Stimulated activated CD8-positive, alpha-beta memory T cell treated with anti-CD3 and anti-CD28 coated beads, Interleukin-7, amount 100 ng/mL, for 1 hour (primary cell): ENCODE measurements at places on chromosomes 3 and 15.
A peak's percentile ranks its signal among the peaks of the same experiment; 100 is the strongest.

DNA sequence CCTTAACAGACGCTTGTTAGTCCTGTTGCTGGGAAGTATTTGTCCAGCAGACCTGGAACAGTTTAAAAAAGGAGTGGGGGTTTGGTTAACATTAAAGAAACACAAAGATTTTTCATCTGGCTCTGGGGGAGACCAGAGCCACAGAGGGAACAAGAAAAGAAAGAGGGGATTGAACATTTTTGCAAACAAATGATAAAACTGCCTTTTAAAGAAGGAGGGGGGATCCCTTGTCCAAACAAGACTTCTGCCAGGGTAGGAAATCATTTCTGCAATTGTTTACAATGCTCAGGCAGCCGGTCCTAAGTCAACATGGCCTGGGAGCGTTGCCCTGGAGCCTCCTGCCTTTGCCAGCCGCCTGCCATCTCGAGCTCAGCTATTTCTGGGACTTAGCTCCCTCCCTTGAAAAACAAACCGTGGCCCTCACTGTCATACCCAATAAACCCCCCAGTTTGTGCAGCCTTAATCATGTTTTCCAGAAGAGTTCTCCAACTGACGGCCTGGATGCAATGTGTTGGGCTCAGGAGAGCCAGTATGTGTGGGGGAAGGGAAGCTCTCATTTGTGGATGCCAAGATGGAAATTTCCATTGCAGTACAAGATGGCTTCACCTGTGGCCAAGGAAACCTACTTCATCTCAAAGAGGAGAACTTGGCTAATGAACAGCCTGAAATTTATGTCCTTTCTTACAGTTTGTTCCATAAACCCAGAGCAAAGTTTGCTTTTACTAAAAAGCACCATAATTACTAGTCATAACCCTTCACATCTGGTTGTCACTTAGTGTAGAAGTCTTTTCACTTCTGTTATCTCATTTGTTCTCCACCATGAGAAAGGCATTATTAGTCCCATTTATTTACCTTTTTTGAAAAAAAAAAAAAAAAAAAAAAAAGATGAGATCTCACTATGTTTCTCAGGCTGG, 75.9 kb upstream of the RNU6-1 start:
- no peak for DNase-seq

DNA sequence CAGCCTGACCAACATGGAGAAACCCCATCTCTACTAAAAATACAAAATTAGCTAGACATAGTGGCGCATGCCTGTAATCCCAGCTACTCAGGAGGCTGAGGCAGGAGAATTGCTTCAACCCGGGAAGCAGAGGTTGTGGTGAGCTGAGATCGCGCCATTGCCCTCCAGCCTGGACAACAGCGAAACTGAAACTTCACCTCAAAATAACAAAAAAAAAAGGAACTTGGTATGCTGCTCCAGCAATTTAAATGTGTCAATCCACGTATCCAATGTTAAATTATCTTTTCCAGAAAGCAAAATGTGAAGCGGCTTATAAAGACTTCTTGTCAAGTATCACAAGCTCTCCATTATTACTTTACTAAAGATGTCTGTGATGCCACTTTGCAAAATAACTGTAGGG, 9.9 kb upstream of the ARIH1 start:
- no peak for DNase-seq

- DNase-seq, result no peak
These were observed 6.7 kb upstream of the TMPRSS7 start for GRCh38 chr3:112027826-112028225.

GRCh38 chr3:95280711-95281352, 1218.0 kb downstream of the NSUN3 start:
- DNase-seq, result no peak

- DNase-seq, result no peak
These were observed 7.6 kb downstream of the ZMAT3 start for GRCh38 chr3:179063945-179064560.

DNA sequence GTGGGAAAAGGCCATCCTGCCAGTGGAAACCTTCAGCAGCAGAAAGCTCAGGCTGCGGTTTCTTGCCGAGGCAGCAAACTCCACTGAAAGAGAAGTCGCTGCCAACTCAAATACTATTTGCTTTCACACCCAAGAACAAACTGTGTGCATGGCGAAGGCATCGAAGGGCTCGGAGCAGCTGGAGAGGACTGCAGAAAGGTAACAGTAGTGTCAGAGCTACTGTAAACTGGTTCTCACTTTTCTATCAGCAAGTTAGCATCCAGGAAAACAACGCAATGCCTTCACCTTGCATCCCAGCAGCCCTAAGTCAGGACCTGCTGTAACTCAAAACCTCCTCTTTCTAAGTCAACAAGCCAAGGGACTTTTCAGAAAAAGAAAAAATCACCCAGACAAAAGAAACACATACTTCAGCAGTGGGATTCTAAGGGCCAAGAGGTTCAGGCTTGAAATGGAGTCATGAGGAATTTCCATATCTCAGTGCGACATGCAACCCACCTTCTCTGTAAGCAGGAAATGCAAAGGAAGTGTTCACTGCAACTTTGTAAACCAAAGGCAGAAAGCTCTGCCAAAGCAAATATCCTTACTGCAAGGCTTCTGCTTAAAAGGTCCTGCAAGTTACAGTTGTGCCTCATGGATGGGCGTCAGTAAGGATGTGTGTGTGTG, 193.5 kb downstream of the FOXP1 start:
- DNase-seq, result peak; percentile 3

GRCh38 chr3:148880681-148881080, 15.6 kb downstream of the CPA3 start:
- DNase-seq, result no peak

GRCh38 chr3:94336046-94336753, 273.3 kb downstream of the NSUN3 start:
- DNase-seq, result no peak

DNA sequence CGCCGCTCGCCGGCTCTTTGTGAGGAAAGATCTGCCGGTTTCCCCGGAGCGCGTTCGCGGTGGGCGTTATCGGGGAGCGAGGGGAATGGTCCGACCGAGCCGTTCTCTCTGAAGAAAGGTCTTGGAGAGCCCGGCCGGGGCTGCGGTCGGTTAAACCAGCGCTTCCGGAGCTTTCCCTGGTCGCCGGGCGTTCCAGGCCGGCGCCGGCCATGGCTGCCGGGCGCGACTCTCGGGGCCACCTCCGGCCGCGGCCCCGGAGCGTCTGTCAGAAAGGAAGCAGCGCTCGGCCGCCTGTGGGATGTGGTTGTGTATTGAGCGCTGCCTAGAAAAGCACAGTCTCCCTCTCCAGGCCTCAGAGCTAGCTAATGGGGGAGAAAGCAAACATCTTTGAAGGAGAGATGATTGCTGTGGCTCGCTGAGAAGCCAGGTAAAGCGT, 731 bp downstream of the FYTTD1 start:
- DNase-seq, result peak; percentile 11

DNA sequence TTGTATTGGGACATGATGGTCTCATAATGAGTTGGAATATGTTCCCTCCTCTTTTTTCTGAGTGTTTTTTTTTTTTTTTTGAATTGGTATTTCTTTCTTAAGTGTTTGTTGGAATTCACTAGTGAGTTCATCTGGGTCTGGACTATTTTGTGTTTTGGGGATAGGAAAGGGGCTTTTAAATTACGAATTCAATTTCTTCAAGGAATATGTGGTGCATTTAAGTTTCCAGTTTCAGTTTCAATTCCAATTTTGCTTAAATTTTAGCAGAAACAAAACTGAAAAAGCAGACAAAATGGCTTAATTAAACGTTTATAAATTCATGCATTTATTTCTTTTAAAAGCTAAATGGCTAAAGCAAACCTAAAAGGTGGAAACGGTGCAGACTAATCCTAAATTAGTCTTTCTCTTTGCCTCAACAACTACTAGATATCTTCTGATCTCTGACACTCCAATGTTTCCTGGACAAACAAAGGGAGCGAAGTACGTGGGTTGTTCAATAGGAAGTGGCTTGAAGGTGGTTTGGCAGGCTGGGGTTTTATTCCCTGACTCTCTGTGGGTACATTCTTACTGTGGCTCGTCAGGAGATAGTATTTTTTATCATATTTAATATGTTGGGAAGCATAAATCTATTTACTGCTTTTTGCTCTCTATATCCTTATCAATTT, 50.0 kb upstream of the CORO2B start:
- DNase-seq, result no peak

GRCh38 chr3:53464424-53464823, 30.0 kb upstream of the CACNA1D start:
- DNase-seq, result no peak

DNA sequence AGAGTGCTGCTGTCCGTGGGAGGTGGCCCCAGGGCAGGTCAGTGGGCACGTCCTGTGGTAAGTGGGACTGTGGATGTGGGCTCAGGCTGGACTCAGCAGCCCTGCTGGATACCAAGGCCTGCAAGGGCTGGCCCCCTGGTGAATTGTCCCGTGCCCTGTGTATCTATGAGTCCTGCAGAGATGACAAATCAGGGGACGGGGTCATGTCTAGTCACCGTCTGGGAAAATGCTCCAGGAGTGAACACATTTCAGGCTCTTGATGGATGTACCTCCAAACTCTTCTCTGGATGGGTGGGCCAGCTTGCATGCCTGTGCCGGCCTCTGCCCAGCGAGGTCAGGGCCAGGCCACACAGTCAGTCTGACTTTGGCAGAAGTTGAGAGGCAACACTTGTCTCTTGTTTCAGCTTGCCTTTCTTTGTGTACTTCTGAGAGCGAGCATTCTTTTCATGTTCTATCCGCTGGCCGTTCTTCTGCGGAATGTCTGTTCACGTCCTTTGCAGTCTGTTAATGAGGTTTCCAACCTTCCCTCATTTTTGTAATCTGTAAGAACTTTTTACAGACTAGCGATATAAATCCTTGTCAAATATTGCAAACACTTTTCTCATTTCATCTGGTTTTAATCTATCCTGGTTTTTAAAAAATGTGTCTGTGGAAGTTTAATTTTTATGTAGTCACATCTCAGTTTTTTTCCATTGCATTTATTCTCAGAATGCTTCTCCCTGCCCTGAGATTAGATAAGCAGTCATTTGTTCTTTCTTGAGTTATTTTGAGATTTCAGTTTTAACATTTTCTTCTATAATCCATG, 11.4 kb upstream of the STAB1 start:
- no peak for DNase-seq

- DNase-seq, result no peak
These were observed 44.8 kb downstream of the TMEM39A start for GRCh38 chr3:119418641-119419040.
